ENCODE measurements at places on chromosomes 13 and 19. TPM values are rescaled to one million over a fixed set of nuclear protein-coding genes. Genes with fewer than 3 reads are reported as not detected.

The DENND1C gene
- not detected for total RNA-seq

The GRK1 gene
- total RNA-seq, result not detected

The ITGBL1 gene
- total RNA-seq, result 301 TPM

The ZNF780B gene
- total RNA-seq, result 18.9 TPM

All from fibroblast of the aortic adventitia (primary cell).